ENCODE measurements at places on chromosomes 2 and 18. TPM values are rescaled to one million over a fixed set of nuclear protein-coding genes. Genes with fewer than 3 reads are reported as not detected.

- DNase-seq, result peak; percentile 77
- H3K27ac ChIP-seq, result no peak overlapping the region
- H3K36me3 ChIP-seq, result no peaks in the 10 kb centered on the region
- H3K4me3 ChIP-seq, result no peak overlapping the region
- peaks cover 7% of the 10 kb centered on the region for H3K4me1 ChIP-seq
Measured at GRCh38 chr18:22563164-22563583, 145.5 kb upstream of the CTAGE1 start.

DNA sequence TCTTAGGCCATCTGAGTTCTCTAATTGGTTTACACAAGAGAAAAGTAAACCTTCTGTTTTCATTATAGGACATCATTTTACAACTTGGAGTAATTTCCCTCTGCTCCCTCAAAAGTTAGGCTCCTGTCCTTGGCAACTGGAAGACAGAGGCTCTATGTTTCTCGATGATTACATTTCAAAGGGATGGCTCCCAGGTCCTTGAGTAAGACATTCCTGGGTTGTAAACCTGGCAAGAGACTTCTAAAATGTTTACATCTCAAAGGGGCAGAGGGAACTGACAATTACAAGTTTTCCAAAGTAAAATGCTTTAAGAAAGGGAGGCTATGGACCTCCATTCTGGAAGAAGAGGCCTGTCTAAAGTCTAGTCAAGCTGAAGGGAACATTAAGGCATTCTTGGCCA is 268.3 kb upstream of the REG3G start:
- H3K4me1 ChIP-seq, result no peaks in the 10 kb centered on the region
- no peak overlapping the region for H3K27ac ChIP-seq
- no peaks in the 10 kb centered on the region for H3K27me3 ChIP-seq
- H3K36me3 ChIP-seq, result no peaks in the 10 kb centered on the region
- H3K4me3 ChIP-seq, result no peak overlapping the region
- DNase-seq, result no peak

Gene EMX1
- total RNA-seq, result not detected

DNA sequence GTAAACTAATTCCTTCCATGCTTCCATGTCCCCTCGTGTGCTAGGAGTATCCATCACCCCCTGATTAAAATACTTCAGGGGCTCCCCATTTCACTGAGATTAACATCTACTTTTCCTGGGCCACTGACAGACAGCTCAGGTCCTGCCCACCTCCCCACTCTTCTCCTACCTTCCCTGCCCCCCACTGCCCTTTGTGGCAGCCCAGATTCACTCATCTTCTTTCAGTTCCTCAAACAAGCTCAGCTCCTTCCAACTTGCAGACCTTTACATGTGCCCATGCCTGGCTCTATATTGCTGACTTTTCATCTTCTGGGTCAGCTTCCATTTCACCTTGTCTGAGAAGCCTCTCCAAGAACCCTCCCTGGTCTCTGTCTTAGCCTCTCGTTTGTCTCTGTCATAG is 12.0 kb downstream of the RUFY4 start:
- no peak overlapping the region for H3K4me3 ChIP-seq
- H3K27ac ChIP-seq, result no peak overlapping the region
- H3K27me3 ChIP-seq, result no peaks in the 10 kb centered on the region
- H3K4me1 ChIP-seq, result no peaks in the 10 kb centered on the region
- H3K36me3 ChIP-seq, result no peaks in the 10 kb centered on the region
